AG04450 (cell line): ENCODE measurements at places on chromosomes 2 and 18.

DNA sequence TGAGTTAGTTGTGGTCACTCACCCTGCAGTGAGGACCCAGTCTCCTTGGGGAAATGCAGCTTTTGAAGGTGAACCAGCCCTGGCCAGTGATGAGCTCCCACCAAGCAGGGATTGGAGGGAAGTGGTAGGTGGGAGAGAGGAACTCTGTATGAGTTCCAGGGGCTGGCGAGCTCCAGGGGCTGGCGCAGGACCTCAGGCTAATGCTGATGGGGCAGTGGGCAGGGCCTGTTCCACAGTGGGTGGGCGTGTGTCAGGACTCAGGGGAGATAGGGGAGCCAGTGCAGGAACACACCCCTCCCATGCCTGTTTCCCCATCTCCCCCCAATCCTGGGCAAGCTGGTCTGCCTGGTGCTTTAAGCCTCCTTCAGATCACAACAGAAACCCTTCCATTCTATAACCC lies 208.4 kb downstream of the DYSF start:
- DNase-seq = no peak

DNA sequence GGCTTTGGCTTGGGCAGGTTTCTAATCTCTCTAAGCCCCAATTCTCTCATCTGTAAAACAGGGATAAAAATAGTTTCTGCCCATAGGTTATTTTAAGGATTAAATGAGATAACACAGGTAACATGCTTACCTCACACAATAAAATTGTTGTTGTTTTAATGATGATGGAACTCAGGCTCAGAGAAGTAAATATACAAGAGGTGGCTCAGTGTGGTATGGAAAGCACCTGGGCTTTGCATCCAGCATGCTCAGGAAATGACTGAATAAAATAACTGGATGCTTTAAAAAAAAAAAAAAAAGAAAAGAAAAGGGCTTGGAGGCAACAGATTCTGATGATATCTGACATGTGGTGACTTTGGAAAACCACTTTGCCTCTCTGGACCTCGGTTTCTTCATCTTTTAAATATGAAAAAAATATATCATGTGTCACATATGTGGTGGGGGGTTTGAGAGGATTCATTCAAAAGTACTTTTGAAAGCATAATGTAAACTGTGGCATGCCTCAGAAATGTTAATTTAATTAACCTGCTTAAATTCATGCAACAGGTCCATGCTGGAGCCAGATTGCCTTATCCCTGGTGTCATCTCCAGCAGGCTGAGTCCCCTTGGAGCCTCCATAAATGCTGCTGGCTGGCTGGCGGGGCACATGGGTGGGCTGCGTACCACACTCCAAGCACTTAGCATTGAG lies 112.8 kb upstream of the CDC42EP3 start:
- DNase-seq = no peak

- DNase-seq = no peak
Measured at GRCh38 chr2:926896-927295, 23.8 kb upstream of the SNTG2 start.

DNA sequence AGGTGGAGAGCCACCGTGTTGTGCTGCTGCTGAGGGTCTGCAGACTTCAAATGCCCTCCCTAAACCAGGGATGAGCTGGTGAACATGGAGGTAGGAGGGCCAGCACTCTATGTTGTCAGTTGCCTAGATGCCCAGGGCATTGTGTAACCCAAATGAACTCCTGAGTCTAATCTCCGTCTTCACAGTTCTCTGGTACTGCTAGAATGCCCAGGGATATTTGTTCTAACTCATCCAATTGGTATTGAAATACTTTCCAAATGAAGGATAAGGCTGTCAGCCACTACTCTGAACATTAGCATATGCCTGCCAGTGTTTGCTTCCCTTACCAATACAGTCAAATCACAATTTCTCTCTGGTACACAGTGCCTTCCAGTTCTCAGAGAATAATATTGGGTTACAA lies 492.6 kb downstream of the SLC4A3 start:
- DNase-seq = no peak

DNA sequence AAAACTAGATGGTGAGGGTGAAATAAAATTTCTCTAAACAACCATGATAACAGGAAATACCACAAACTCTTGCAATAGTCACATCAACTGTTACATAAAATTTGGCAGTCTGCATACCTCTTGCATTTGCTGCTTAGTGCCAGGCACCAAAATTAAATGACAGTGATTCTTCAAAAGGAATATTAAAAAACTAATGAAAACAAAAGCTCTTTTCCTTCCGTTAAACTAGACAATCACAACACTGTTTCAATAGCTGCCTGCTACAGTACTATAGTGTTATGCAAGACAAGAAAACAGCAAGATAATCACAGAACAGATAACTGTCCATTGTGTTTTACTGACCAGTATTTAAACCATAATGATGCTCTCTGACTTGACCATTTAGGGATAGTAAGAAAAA lies 239.0 kb upstream of the SMAD7 start:
- no peak for DNase-seq
